Activated T-helper 1 cell treated with Interleukin-2 at 50 U/mL for 16 hours (primary cell): ENCODE measurements at places on chromosomes 2 and 18.

DNA sequence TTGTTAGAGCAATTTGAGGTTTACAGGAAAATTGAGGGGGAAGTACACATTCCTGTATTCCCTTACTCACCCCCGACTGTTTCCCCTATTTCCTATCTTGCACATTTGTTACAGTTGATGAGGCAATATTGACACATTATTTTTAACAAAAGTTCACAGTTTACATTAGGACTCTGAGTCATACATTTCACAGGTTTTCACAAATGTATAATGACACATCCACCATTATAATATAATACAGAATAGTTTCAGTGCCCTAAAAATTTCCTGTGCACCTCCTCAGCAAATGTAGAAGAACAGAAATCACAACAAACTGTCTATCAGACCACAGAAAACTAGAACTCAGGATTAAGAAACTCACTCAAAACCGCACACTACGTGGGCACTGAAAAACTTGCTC, 160.6 kb upstream of the RMP24 start:
- DNase-seq: no peak

GRCh38 chr2:45195916-45196315, 186.7 kb upstream of the SIX2 start:
- DNase-seq: no peak

- DNase-seq: no peak
Measured at GRCh38 chr2:181170256-181170655, 189.9 kb downstream of the UBE2E3 start.

DNA sequence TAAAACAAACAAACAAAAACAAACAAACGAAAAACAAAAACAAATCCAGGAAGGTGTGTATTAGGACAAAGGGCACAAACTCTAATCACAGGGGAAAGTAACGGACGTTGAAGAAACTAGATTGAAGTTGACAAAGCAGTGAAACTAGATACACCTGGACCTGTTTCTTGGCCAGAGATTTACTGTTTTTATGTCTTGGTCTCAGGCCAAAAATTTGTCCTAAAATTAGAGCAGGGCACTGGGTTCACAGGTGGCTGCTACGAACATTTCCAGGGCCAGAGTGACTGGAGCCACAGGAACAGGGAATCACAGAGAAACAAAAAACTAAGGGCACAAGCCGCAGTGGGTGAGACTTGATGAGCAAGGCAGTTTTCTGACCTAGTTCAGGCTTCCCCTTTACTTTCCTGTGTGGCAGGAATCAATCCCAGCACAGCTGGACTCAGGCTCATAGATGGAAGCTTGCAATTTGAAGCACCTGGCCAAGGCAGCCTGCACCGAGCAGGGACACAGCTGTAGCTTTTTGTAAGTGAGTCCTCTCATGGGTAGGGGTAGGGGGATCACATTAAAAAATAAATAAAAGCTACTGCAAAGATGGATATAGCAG, 329.4 kb downstream of the DLGAP1 start:
- no peak for DNase-seq

GRCh38 chr18:41244591-41245037, 710.4 kb upstream of the PIK3C3 start:
- DNase-seq: no peak

GRCh38 chr2:128520791-128521190, 202.1 kb upstream of the HS6ST1 start:
- no peak for DNase-seq
